Vagina (tissue), 2 donors: ENCODE measurements at places on chromosomes 16 and 17.

GRCh38 chr17:63262751-63263476 is 183.2 kb downstream of the CYB561 start:
- DNase-seq: no peak

GRCh38 chr17:78781104-78781892 is 775 bp downstream of the CYTH1 start:
- no peak for DNase-seq

DNA sequence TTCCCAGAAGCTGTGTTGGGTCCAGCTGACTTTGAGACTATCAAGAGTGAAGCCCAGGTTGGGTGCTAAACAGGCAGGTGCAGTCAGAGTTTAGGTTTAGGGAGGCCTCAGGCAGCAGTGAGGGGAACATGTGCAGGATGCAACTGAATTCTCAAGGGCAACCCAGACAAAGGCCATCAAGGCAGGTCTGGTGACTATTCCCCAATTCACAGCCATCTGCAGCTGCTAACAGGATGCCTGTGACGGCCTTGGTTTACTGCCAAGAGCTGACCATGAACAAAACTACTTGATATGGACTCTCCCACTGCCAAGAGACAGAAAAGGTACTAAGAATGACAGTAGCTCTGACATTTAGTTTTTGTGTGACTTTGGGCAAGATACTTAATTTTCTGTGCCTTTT is 45.2 kb upstream of the BCAR1 start:
- no peak for DNase-seq

GRCh38 chr17:29331708-29332085 is 37.7 kb upstream of the NUFIP2 start:
- no peak for DNase-seq

DNA sequence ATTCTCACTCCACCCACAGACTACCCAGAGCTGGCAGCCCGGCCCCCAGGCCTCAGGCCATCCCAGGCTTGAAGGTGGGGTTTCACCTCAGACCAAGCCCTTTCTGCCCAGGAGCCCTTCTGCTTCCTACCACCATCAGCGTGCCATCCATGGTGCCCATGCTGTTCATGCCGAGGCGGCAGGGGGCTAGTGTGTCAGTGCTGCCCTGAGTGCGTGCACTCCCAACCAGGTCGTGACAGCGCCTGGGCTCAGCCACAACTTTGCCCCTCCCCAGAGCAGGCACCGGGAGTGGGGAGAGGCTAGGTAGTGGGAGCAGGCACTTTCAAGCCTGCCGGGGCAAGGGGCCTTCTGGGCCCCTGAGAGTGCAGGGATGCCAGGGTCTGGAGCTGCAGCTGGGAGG is 8.5 kb downstream of the B3GNT9 start:
- no peak for DNase-seq

GRCh38 chr17:75146592-75146991 is 7.7 kb downstream of the JPT1 start:
- no peak for DNase-seq

DNA sequence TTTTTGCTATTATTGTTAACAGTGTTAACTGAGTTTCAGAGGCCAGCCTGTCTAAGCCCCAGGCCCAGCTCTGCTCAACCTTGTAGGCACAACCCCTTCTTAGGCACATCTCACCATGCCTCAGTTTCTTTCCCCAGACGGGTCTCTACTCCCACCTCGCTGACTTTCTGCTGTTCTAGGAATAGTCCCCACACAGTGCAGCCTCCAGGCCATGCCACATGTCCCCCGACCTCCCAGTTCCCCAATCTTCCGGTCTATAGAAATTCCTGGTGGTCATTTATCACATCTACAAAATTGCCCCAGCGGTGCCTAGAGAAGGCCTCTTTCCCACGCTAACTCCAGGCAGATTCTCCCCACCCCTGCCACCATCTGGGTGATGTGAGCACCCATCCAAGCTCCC is 34.8 kb downstream of the ADGRG5 start:
- no peak for DNase-seq

GRCh38 chr17:77485089-77485833 is 344.5 kb downstream of the SEC14L1 start:
- no peak for DNase-seq

DNA sequence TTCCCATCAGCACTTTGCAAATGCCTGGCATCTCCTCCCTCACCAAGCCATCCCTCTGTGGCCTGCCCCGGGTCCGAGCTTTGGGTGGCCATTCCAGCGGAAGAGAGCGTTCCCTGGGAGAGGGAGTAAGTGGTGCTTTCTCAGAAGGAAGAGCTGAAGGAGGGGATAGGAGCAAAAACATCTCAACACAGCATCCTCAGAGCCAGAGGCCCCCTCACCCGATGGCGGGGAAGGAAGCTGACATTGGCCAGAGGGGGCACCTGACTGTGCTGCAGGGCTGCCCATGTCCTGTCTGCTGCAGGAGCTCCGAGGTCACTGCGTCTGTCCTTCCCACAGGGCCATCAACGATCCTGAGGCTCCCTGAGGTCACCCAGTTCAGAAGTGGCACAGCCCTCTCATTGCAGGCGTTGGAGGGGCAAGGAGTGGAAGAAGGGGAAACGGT is 427 bp upstream of the TLCD3B start:
- no peak for DNase-seq

GRCh38 chr17:80969030-80969673 is 22.5 kb upstream of the CHMP6 start:
- DNase-seq: no peak

- no peak for DNase-seq
These were observed 39.7 kb downstream of the MRTFB start for GRCh38 chr16:14110728-14111251.

DNA sequence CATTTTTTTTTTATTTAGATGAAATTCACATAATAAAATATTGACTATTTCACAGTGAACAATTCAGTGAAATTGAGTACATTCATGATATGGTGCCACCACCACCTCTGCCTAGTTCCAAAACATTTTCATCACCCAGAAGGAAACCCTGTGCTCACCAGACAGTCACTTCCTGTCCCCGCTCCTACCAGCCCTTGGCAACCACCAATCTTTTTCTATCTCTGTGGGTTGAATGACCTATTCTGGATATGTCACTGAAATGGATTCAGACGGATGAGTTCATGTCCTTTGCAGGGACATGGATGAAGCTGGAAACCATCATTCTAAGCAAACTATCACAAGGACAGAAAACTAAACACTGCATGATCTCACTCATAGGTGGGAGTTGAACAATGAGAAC is 40.5 kb downstream of the ATP2C2 start:
- no peak for DNase-seq

DNA sequence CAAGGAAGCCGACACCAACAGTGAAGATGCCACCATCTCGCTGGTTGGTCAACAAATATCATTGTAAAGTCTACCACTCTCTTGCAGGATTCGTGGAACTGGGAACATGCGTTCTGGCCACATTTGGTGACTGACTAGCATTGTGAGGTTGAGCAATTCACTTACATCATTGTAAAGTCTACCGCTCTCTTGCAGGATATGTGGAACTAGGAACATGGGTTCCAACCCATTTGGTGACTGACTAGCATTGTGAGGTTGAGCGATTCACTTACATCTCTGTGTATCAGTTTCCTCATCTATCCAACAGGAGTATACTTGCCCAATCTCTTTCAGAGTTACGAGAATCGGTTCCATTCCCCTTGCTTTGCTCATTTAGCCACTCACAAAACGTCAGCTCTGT is 42.6 kb upstream of the RPH3AL start:
- no peak for DNase-seq
